Right cardiac atrium (tissue), 5 donors: ENCODE measurements at places on chromosomes 12 and 14. TPM values are rescaled to one million over a fixed set of nuclear protein-coding genes. Genes with fewer than 3 reads are reported as not detected.

- peak; percentile 71 for DNase-seq
These were observed 4.6 kb downstream of the CCDC197 start for GRCh38 chr14:94001501-94002396.

GRCh38 chr14:105525861-105526775, at the start of gene TMEM121:
TSS of gene TMEM121 (plus strand) at chr14:105526583. CDS start at chr14:105528835, 2,252 bp downstream.
- DNase-seq, result peak; percentile 73

- DNase-seq, result peak; percentile 45
These were observed 125.7 kb downstream of the SCARB1 start for GRCh38 chr12:124737772-124738635.

- DNase-seq, result no peak
These were observed 60.0 kb downstream of the ARMH4 start for GRCh38 chr14:58091883-58092630.

GRCh38 chr12:110245369-110245772, 35.7 kb upstream of the ATP2A2 start:
- DNase-seq, result peak; percentile 39

GRCh38 chr12:132194056-132194455, 49.8 kb downstream of the NOC4L start:
- DNase-seq, result peak; percentile 33

DNA sequence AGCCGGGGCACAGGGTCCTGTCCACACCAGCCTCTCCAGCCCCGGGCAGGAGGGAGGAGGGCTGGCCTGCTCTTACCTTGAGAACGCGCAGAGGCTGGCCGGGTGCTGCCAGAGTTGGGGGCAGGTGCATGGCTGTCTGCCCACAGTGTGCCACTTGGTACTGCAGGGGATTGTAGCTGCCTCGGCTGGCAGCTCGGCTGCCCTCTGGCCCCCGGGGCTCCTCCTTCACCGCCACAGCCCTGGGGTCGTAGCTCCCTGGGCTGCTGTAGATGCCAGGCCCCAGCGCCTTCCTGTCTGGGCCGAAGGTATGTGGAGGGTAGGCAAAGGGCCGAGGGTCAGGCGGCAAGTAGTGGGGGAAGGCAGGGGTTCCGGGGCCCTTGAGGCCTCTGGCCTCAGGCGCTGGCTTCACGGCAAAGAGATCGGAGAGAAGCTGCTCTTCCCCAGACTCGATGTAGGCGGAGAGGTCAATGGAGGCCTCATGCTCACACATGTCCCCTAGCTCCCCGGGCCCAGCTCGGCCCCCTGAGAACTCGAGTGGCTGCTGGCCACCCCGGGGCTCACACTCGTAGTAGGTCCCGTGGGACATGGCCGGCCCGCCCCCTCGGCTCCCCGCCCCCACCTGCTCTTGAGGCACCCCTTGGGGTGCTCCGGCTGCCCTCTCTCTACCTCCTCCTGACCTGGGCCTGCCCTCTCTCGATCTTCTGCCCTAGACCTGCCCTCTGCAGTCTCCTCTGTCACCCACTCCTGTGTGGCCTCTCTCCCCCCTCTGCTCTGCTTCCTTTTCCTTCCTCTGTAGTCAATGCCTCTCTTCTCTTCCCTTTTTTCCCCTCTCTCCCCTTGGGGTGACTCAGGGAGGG, at the start of gene CEBPE:
Gene CEBPE, minus strand, starts transcription at position 750 of the 857 bp plus-strand sequence. Its CDS starts 164 bp downstream, at position 586.
- no peak for DNase-seq

DNA sequence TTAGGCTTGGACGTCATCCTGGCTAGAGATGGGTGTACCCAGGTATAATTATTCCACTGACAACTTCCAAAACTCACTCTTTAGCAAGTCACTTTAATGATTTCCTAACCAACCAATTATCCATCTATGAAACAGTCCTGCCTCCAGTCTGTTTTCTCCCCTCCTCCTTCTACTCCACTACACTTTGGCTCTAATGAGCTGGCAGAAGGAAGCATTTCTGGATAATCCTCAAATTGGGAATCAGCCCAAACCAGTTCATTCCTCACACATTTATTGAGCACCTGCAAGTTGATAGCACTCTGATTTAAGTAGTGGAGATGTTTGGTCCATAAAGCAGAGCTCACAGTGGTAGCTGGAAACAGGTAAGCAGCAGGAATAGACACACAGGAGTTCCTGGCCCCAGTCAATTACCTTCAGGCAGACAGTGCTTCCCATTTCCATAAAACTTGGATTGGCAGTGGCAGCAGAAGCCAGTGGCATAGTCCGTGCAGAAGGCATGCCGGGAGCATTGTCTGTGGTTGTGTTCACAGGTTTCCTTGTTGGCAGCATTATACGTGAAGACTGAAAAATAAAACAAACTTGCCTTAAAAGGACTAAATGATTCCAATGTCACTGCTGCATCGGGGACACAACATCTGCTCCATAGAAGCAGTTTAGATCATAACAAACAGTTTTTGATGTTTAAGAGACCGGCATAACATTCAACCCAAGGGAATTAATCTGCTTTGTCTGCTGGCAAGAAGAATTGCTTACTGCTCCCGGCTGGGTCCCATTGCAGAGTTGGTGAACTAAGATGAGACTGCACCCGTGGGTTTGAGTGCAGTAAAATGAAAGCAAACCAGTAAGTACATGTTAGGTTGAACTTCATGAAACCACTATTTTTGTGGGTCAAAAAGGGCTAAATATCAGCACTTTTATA, 26.2 kb downstream of the NID2 start:
- no peak for DNase-seq

GRCh38 chr14:103064978-103065377, 7.6 kb upstream of the CDC42BPB start:
- DNase-seq, result no peak

DNA sequence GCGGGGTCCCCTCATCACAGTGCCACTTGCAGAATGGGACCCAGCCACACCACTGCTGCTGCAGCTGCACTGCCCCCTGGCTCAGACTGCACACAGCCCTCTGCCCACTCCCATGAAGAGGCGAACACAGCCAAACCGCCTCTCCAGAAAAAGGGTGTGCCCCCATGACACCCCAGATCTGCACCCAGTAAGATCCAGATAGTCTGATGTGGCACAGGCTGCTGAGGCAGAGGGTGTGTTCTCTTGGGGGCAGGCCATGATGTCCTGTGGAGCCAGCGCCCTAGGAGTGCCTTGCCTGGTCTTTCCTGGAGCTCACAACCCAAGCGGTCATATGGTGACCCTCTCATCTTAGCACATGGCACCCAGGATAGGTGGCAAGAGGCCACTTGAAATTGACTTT, 44.4 kb downstream of the SLC8B1 start:
- DNase-seq, result no peak

DNA sequence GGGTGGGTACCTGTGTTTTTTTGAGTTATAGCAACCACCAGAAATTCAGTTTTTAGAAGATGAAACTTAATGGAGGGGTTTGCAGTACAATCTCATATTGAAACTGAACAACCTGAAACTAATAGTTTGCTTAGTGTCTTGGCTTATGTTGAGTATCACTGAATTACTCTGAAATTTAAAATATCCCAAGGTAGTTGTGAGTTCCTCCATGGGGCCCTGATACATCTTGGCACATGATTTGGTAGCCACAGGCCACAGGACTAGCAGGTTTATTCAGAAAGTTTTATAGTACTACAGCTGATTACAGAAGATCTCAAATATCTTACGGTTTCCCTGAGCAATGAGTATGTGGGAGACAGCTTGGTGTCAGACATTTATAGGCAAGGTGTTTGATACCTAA, 10.4 kb downstream of the PTGES3 start:
- DNase-seq, result no peak

DNA sequence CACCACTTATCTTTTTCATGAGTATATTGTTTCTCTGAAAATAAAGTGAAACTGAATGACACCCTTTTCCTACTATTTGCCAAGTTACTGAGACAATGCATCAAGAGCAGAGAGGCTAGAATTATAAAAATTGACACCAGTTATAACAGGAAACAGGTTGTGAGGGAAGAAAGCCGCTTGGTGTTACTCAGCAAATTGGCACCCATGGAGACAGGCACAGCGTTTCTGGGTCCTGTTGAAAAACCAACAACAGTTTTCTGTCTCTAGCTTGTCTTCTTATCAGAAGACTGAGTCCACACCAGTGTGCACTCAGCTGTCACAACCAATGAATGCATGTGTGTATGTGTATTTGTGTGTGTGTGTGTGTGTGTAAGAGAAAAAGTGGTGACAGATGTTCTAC, 267.7 kb downstream of the KCNH5 start:
- no peak for DNase-seq

DNA sequence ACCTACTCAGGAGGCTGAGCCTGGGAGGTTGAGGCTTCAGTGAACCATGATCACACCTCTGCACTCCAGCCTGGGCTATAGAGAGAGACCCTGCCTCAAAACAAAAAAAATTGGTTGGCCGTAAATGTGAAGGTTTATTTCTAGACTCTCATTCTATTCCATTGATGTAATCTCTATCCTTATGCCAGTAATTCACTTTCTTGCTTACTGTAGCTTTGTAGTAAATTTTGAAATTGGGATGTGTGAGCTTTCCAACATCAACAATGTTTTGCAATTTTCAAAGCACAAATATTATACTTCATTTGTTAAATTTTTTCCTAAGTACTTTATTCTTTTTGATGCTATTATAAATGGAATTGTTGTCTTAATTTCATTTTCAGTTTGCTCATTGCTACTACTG, 24.6 kb downstream of the LIN52 start:
- no peak for DNase-seq

- peak; percentile 96 for DNase-seq
These were observed at the start of gene SMARCC2 for GRCh38 chr12:56189099-56189917. TSS of gene SMARCC2 (minus strand) at chr12:56189483. CDS start at chr12:56189461, 22 bp downstream.

GRCh38 chr12:58204071-58204470, 262.7 kb downstream of the ATP23 start:
- DNase-seq, result no peak

- DNase-seq, result no peak
These were observed 1317.0 kb downstream of the TMEM121 start for GRCh38 chr14:106843386-106843785.

DNA sequence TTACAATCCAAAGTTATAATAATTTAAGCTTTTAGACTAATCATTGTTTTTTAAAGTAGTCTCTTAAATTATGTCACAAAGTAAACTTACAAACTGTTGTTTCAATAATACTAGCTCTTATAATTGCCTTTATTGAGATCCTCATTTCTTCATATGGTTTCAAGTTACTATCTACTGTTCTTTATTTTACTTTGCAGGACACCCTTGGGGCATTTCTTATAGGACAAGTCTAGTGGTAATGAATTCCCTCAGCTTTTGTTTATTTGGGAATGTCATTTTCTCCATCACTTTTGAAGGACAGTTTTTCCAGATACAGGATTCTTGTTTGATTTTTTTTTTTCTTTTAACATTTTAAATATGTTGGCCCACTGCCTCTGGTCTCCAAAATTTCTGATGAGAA, 8.1 kb upstream of the ZFP36L1 start:
- no peak for DNase-seq

DNA sequence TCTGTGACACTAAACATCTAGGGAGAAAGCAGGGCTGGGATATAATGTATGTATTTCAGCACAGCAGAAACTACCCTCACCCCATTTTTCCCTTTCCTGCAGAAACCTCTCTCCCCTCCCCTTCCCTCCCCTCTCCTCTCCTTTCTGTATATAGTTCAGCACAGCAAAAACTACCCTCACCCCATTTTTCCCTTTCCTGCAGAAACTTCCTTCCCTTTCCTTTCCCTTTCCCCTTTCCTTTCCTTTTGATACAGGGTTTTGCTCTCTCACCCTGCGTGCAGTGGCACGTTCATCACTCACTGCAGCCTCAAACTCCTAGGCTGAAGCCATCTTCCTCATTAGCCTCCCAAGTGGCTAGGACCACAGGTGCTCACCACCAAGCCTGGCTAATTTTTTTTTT, 2.1 kb downstream of the PMEL start:
- DNase-seq, result no peak

- no peak for DNase-seq
These were observed 20.0 kb downstream of the TMEM30B start for GRCh38 chr14:61260939-61261776.

GRCh38 chr12:106648736-106649135, 65.9 kb downstream of the RFX4 start:
- DNase-seq, result no peak

DNA sequence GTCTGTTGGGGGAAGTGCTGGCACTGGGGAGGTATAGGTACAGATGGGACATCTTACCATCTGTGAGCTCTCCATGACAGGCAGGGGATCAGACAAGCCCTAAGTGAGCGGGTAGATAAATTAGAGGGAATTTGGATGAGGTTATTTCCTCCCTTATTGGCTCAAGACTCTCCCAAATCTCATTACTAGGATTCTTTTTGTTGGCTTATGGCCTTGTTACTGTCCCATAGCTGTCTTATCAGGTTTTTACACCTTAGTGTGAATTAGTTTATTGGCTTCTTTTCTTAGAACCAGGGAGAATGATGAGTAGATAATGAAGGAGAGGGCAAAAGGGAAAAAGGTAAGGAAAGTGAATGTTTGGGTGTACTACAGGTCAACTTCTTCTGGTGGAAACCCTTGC, 191.1 kb upstream of the PRICKLE1 start:
- no peak for DNase-seq

- DNase-seq, result no peak
These were observed 106.4 kb downstream of the EFCAB11 start for GRCh38 chr14:89848165-89848564.

GRCh38 chr12:74791365-74791764, 253.7 kb downstream of the ATXN7L3B start:
- no peak for DNase-seq

- DNase-seq, result no peak
These were observed 26.8 kb downstream of the PLBD1 start for GRCh38 chr12:14540801-14541462.

- no peak for DNase-seq
These were observed 407.4 kb upstream of the PRICKLE1 start for GRCh38 chr12:42996869-42997431.

GRCh38 chr14:93538413-93538812, 107.7 kb downstream of the UNC79 start:
- DNase-seq, result no peak

ALX1 gene
- not detected for total RNA-seq

CD4 gene
- 15.4 TPM for total RNA-seq

PXN gene
- 79.3 TPM for total RNA-seq

RPGRIP1 gene
- total RNA-seq, result 0.79 TPM

GPD1 gene
- 4.1 TPM for total RNA-seq

BCL7A gene
- total RNA-seq, result 9.5 TPM

IL23A gene
- not detected for total RNA-seq

MMP19 gene
- 3.1 TPM for total RNA-seq

DPPA3 gene
- total RNA-seq, result not detected

COL2A1 gene
- not detected for total RNA-seq

TMEM179 gene
- total RNA-seq, result 0.57 TPM

ACVRL1 gene
- 38.8 TPM for total RNA-seq

TAS2R13 gene
- total RNA-seq, result 0.37 TPM

OASL gene
- 0.42 TPM for total RNA-seq

CNTN1 gene
- 0.59 TPM for total RNA-seq

MGP gene
- total RNA-seq, result 1,110 TPM

RIN3 gene
- 14.2 TPM for total RNA-seq

SLC25A21 gene
- 1.3 TPM for total RNA-seq

DENND5B gene
- total RNA-seq, result 37.6 TPM

ZNF891 gene
- 1.3 TPM for total RNA-seq
